Substantia nigra (tissue), 51 donors: ENCODE measurements at places on chromosomes 4 and X.

- no peak for DNase-seq
Measured at GRCh38 chr4:110442309-110442708, 33.6 kb upstream of the ENPEP start.

DNA sequence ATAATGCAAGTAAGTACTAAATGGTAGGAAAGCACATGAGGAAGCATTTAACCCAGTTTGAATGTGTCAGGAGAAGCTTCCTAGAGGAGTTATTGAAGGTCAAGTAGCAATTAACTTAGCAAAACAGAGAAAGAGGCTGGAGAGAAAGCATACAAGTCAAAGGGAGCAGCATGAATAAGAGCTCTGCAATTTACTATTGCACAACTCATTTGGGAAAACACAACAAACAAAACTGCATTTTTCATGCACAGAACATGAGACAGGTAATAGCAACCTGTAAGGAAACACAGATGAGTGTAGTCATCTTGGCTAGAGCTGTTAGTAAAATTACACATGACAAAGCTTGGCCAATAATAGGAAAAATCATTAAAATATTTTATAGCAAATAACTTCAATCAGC is 538.1 kb downstream of the PPP4R3C start:
- no peak for DNase-seq

- DNase-seq: no peak
Measured at GRCh38 chr4:165512424-165512823, 133.6 kb downstream of the CPE start.

DNA sequence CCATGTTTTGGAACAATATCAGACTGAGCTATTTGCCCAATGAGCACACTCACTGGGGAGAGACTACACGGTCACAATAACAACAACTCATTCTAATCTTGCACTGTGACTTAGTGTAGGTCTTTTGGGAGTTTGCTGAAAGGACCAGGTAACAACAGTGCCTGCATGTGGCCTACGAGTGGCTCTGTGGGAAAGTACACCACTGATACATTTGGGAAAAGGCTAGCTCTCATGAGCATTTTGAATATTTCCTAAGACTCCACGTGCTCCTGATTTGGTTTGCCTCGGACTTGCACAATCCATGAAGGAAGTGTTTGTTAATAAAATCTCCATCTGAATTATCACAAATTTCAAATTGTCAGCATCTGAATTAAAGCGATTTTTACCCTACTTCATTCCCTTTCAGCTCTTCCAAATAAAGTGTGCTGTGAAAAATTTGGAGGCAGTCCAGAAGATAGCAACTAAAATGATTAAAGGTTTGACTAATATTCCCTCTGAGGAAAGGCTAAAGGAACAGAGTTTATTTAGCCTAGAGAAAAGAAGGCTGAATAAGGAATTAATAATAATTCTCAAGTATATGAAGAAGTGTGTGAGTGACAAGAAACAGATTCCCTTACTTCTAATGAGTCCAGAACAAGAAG is 406.4 kb downstream of the PPARGC1A start:
- no peak for DNase-seq

GRCh38 chr4:4233610-4234009 is 6.9 kb upstream of the OTOP1 start:
- DNase-seq: no peak
